ENCODE measurements at places on chromosomes 3 and 15.

DNA sequence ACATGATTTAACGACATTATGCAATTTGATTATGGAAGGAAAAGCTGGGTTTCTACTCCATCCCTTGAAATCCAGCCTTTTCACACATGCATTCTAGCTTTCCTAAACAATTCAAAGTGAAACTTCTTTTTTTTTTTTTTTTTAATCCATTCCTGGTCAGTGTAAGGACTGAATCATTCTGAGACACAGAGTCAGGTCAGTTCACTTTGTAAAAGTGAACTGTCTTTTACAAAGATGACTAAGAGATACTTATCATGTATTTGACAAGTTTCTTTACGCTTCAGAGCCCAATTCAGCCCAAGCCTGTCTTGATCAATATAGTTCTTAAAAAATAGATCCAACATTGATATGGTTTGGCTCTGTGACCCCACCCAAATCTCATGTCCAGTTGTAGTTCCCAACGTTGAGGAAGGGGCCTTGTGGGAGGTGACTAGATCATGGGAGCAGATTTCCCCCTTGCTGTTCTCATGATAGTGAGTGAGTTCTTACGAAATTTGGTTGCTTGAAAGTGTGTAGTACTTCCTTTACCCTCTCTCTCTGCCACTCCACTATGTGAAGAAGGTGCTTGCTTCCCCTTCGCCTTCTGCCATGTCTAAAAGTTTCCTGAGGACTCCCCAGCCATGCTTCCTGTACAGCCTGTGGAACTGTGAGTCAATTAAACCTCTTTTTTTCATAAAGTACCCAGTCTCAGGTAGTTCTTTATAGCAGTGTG, 345.6 kb upstream of the THBS1 start:
- no peak for DNase-seq

GRCh38 chr3:75983609-75984290, 198.4 kb upstream of the ZNF717 start:
- DNase-seq: no peak

DNA sequence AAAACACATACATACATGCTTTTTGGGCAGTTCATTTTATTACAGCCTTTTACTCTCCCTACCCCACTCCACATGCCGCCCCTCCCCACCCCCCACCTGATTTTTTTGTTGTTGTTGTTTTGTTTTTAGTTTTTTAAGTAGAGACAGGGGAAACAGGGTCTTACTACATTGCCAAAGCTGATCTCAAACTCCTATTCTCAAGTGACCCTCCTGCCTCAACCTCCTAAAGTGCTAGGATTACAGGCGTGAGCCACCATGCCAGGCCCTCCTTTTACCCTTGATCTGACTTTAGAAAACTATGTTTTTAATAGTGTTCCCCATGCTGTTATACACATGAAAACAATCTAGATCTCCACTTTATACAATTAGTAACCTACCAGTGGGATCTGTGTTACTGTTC, 14.8 kb downstream of the PDE12 start:
- no peak for DNase-seq

DNA sequence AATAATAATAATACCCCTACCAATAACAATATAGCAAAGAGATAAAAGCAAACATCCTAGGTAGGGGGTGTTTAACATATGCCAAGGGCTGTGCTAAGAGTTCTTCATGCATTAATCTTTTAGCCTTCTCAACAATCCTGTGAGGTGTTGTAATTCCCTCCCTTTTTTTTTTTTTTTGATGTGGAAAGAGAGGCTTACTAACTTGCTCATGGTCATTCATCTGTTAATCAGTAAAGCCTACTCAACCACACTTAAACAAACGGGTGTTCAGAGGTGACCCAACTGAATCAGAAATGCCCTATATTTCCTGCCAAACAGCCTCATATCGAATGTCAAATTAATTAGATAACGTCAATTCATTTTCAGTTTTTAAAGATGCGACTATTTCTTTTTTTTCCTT, 232.1 kb downstream of the CTNNB1 start:
- no peak for DNase-seq

GRCh38 chr3:100019719-100020118, 94.6 kb downstream of the FILIP1L start:
- DNase-seq: no peak

DNA sequence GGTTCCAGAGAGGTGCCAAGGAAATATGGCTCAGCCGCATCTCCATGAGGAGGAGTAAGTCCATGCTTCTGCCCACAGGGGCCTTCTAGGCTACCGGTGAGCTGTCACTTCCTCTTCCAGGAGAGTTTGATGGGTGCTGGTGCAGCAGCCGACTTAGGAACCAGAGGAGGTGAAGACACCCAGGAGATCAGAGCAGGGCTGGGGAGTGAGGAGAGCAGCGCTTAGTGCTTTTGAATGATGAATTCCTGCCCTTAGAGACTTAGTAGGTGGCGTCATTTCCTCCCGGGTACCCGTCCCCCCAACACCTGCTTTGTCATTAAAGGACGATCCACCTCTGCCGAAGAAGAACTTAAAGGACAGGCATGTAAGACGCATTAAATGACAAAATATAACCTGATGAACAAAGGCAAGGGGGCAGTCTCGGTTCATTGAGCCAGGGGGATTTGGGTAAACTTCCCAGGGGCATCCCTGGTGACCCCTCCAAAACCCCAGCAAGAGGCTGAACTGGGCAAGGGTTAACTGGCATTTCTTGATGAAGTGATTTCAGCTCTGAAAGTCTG, 67.6 kb downstream of the HES1 start:
- no peak for DNase-seq

DNA sequence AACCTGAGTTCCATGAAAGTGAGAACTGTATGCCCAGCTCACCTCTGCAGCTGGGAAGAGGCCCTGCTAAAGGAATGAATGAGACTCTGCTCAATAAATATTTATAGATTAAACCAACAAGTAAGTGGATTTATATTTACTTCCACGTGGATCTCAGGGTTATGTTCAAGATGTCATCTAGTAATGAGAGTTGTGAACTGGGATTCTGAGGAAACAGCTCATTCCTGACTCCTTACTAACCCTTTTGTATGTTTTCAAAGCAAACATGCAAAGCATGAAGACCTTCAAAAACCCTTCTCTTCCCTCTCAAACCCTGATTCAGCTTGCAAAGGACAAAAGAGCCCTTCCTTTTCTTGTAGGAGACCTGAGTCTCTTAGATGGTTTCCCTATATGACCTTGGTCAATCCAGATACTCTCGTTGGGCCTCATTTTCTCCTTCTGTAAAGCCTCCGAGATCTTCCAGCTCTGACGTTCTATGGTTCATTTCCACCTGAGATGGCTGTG, 53.4 kb downstream of the LSM3 start:
- no peak for DNase-seq

DNA sequence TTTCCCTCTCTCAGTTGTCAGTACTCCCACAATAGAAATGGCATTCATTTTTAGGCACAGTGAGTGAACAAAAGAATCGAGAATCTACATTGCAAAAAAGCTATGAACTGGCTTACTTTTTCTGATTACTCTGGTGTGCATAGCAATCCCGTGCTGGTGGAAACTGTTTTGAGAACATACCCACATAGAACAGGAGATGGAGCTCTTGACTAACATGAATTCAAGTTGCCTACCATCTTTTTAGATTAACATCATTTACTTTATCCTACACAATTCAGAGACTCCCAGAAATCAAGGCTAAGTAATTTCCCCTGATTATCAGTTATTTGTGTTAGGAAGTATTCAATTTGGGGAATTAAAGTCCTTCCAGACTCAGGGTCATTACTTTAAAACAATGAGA, 326.6 kb downstream of the ARPP21 start:
- DNase-seq: no peak

DNA sequence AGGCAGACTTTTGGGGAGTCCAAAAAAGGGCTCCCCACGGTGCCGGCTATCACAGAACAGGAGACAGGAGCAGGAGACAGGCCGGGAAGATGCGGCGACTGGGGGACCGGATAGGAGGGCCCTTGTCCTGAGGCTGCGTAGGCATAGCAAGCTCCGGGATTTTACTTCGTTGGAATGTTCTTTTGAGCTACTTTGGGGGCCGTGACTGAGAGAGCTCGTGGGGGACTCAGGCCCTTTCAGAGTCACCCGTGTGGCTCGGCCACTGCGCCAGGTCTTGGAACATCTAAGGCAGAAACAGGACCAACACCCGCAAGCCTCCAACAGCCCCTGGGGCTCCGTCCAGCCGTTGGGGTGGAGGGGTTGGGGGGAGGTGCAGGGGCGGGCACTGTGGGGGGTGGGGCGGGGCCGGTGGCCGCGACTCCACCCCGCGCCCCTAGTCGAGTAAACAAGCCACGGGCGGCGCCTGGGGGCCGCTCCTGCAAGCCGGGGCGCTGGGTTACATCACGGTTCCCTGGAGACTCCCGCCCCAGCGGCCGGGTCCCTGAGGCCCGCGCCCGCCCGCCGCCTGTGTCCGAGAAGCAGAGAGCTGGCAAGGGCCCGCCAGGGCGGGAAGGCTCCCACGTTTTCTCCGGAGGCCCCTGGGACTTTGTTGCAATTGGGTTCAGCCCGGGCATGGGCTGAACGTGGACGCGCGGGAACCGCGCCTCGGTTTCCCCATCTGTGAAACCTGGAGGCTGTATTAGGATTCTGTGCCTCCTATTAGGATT, 23.3 kb upstream of the C15orf39 start:
- DNase-seq: no peak

DNA sequence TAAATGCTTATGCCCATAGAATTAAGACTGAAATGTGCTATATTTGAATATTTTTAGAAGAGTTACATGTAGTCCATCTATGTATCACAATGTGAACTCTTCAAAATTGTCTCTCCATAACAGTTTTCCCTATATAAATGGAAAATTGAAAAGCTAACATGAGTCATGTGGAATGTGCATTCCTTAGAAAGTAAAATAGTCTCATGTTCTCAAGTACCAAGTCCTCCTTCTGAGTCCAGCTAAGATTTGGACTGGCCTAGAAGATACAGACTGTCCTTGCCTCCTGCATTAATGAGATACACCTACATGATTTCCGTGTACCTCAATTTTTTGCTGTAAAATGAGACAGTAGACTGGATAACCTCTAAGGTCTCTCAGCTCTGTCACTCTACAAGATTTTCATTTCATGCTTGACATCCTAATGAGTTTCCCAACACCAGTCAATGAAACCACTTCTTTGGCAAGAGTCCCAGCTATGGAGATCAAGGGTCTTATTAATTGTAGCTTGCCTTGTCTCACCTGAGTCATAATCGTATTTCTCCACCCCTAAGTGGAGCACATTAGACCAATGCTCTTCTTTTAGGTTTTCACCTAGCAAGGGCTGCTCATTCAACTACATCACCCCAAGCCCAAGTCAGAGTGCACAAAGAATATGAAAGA, 350.6 kb upstream of the IL12A start:
- DNase-seq: no peak

DNA sequence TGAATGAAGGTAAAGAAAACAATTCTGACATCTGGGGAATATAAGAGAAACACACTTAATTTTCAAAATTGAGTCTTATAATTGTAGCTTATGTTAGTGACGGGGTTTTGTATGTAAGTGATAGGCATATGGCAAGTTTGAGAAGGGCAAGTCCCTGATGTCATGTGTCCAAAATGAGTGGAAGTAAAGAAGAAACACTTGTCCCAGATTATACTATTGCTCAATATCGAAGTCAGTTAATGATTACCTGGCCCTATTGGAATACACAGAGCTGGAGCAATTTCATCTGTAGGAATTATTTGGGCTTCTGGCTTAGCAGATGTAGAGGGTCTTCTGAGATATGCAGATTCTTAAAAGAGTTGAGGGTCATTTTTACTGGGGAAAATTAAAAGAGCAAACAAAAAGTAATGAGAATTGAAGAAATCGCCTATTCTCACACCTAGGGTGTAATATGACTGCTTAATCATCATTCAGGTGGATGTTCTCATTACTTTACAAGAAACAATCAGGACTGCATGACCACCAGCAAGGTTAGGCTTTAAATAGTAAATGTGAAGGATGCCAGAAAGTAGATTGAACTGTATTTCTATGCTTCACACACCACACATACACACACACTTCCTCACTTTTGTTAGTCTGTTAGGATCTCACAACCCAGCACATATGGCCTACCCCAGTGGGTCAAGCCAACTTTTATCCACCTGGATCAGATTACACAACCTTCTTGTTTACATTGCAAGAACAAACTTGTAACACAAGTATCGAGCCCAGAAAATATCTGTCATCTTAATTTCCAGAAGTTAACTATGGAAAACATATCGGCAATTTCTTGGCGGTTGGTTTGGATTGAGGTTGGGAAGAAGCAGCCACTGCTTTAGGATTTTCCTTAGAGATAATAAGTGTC, 183.3 kb upstream of the LRRC3B start:
- no peak for DNase-seq

DNA sequence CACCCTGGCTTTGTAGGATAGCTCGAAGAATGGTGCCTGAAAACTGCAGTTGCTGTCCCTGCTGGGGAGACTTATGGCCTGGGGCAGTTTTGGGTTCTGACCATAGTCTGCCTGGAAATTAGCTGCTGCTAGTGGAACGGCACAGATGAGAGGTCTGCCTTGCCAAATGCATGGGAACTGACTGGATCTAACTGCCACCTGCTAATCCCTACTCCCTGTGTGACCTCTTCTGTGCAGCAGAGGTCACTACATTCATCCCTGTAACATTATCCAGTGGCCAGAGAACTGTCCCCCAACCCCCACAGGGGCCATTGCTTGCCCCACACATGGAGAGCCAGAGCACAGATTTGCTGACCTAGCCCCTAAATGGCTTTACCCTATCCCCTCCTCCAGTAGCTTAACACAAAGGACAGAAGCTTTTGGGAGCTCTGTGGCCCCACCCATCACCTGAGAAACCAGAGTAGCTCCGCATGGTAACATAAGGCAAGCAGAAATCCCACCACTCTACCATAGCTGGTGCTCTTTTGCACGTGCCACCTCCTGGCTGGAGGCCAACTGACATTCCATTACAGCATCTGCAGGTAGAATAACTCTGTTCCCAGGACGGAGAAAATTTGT, 840.0 kb downstream of the EPHA3 start:
- DNase-seq: no peak

GRCh38 chr15:68696414-68697363, 117.9 kb downstream of the CORO2B start:
- DNase-seq: no peak

DNA sequence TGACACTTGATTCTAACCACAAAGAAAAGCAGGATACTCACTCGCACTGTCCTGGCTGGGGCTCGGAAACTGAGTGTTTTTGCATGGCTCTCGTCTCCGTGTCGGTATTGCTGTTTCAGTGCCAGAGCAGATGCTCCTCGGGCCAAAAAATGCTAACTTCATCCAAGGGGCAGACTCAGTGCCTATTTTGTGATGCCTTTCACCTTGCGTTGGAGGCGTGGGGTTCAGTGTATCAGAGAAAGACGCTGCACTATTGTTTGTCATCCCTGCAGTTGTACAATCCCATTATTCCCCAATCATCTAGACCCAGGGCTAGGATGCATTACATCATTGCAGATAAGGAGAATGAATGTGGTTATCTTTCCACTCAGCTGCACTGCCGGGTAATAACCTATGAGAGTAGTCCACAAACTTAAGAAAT, 1.4 kb downstream of the CACNA2D3 start:
- DNase-seq: no peak

Measured in C1 segment of cervical spinal cord (tissue), 14 donors.